Colonic mucosa (tissue), 4 donors: ENCODE measurements at places on chromosomes 11 and 22. TPM values are rescaled to one million over a fixed set of nuclear protein-coding genes. Genes with fewer than 3 reads are reported as not detected.

TMEM151A gene
- 0.37 TPM for total RNA-seq

DNA sequence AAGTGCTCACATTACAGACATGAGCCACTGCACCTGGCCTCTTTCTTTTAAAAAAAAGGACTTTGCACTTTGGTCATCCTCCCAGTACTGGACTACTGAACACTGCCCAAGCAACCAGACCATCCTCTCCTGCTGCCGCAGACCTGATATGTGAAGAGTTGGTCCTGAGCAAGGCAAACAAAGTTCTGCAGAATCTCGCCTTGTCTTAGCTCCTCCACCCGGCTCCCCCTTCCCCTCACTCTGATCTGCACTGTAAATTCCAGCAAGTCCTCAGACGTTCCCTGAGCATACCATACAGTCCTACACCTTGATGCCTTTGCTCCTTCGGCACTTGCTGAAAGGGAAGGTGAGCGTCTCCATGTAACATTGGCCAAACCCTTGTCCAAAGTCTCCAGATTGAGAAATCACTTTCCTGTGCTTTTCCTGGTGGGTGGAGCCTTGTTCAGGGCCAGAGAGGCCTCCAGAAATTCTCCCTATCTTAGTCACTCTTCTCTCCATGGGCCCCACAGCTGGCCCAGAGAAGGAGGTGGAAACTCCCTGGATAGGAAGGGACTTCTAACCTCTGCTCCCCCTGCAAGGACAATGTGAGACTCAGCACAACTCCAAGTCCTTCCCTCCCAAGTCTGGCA is 47.0 kb upstream of the TIMP3 start:
- H3K27ac ChIP-seq: no peak overlapping the region
- H3K4me1 ChIP-seq: no peaks in the 10 kb centered on the region

RHOD gene
- 8.5 TPM for total RNA-seq

KCNJ4 gene
- not detected for total RNA-seq

MAPK11 gene
- 1.3 TPM for total RNA-seq

RTN4R gene
- total RNA-seq: 8.5 TPM

DNA sequence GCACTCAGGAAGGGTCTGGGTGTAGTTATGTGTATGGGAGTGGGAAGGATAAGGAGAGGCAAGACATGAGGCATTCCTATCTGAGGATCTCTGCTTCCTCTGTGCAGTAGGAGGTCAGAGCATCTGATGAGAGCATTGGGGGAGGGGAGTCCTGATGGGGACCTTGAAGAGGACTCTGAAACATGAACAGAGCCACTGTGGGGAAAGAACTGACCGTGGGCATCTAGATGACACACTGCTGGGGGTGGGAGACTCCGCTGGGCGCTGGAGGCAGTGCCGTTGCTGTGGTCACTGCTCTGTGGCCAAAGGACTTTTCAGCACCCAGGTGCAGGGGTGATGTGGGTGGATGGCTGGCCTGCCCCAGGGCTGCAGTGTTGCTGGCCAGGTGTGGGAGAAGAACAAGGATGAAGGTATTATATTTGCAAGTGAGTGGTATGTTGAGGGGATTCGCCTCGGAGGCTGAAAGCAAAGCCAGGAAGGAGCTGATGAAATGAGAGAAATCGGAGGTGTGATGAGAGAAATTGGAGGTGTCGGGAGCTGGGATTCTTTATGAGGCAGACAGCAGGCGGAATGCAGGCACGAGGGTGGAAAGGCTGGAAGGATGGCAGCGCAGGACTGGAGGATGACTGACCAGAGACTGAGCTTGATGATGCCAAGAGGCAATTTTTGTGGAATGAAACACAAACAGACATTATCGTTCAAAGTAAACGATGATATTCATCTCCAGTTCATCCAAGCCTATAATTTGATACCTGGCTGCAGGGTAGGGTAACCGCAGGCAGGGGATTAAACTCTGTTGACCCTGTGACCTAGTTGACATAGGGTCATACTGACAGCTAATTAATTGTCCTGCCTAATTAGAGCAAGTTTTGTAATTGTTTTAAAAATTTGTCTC is 19.4 kb upstream of the TMPRSS4 start:
- H3K27ac ChIP-seq: no peak overlapping the region
- H3K27me3 ChIP-seq: no peaks in the 10 kb centered on the region
- H3K4me3 ChIP-seq: no peak overlapping the region
- no peak for DNase-seq

DNA sequence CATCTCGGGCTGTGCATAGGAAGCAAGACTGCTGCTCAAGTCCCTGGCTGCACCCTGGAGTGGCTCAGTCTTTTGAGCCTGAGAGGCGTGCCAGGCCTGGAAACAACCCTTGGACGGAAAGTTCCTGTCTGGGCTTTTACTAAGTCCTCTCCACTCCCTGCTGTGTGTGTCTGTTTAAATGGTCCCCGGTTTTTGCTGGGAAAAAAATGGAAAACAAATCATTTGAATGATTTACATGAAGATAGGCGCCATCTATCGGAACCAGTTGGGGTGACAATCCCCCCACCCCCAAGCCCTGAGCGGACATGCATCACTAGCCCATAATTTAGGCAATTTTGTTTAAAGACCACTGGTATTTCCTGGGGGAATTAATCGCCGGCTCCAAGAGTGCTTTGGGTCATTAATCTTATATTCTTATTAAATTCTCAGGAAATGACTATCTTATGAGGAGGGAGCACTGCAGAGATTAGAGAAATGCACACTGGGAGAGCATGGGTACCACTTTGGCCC is 2.7 kb upstream of the GAB2 start:
- H3K27me3 ChIP-seq: no peaks in the 10 kb centered on the region
- peak overlapping the region; percentile 28 for H3K27ac ChIP-seq
- DNase-seq: peak; percentile 77
- H3K36me3 ChIP-seq: no peaks in the 10 kb centered on the region
- no peak overlapping the region for H3K4me3 ChIP-seq
- no peaks in the 10 kb centered on the region for H3K4me1 ChIP-seq

SMTNL1 gene
- total RNA-seq: not detected

DNA sequence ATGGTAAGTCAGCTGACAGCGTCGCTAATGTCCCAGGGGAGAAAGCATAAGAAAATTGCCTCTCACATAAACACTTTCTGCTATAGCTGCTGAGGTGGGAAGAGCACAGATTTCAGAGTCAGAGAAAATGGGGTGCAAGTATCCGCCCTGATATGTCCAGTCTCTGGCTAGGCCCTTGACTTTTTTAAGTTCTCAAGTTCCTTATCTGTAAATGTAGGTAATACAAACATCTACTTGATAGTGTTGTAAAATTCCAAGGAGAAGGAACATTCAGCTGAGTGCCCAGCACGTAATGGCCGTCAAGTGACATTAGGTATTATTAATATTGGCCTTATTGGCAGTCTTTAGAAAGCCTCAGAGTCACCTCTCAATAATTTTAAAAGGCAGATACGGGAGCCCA is 143.6 kb downstream of the NTM start:
- H3K36me3 ChIP-seq: no peaks in the 10 kb centered on the region
- no peaks in the 10 kb centered on the region for H3K27me3 ChIP-seq
- no peak overlapping the region for H3K4me3 ChIP-seq

DNA sequence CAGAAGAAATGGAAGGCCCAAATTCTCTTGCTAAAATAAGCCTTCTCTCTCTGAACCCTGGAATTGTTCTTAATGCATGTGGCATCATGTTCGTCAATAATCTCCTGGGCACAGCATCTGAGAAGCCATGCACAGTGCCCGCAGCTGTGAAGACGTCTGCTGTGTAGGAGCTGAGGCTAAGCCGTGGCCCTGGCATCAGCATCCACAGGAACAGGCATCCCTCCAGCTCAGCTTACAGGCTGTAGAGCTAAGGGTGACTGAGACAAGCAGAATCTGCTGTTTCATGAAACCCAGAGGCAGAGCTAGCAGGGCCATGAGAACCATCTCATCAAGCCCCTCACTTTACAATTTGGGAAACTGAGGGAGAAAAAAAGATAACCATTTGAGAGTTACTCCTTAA is 60.6 kb downstream of the SEZ6L start:
- no peaks in the 10 kb centered on the region for H3K36me3 ChIP-seq
- H3K4me1 ChIP-seq: no peaks in the 10 kb centered on the region
- no peak for DNase-seq
- H3K4me3 ChIP-seq: no peak overlapping the region
- H3K27ac ChIP-seq: no peak overlapping the region

- no peaks in the 10 kb centered on the region for H3K4me1 ChIP-seq
- no peaks in the 10 kb centered on the region for H3K27me3 ChIP-seq
- H3K36me3 ChIP-seq: no peaks in the 10 kb centered on the region
- H3K27ac ChIP-seq: no peak overlapping the region
- H3K4me3 ChIP-seq: no peak overlapping the region
Measured at GRCh38 chr11:106409222-106409621, 331.8 kb downstream of the AASDHPPT start.

DNA sequence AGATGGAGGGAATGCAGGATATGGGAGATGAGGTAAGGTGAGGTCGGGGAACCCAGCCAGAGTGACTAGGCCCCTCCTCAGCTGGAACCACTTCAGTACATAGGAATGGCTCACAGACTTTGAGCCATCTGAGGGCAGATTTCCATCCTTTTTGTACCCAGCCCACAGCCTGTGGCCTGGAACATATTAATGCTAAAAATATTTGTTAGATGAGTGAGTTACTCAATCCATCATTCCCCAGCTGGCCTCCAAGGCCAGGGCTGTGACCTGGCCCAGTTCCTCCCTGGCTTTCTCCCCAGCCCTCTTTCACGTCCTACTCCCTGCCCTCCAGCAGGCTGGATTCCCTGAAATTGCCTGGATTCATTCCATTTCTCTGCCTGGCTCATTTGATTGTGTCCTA is 57.2 kb upstream of the PRDM11 start:
- no peaks in the 10 kb centered on the region for H3K36me3 ChIP-seq
- H3K27ac ChIP-seq: peak overlapping the region; percentile 16
- no peaks in the 10 kb centered on the region for H3K27me3 ChIP-seq
- peak; percentile 52 for DNase-seq
- H3K4me3 ChIP-seq: no peak overlapping the region

DNA sequence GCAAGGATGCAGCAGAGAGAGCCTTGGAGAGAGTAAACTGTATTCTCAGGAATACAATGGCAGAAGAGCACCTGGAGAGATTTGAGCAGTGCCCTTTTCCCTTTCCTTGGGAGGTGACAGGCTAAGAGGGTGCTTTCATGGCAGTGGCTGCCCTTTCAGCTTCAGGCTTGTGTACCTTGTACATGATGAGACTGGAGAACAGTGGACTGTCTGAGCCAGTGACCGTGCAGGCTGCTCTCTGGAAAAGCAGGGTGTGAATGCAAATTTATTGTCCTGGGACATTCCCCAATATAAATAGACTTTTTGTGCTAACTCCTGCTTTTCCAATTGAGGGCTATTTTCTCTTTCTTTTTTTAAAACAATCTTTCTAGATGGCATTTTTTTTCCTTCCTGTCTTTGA is 99.3 kb downstream of the TRIM44 start:
- no peak overlapping the region for H3K27ac ChIP-seq
- H3K4me3 ChIP-seq: no peak overlapping the region
- H3K4me1 ChIP-seq: no peaks in the 10 kb centered on the region
- DNase-seq: no peak
- no peaks in the 10 kb centered on the region for H3K27me3 ChIP-seq
- no peaks in the 10 kb centered on the region for H3K36me3 ChIP-seq

GRCh38 chr11:69439651-69440464 is 41.6 kb upstream of the LINC01488 start:
- H3K4me3 ChIP-seq: no peak overlapping the region
- H3K27ac ChIP-seq: no peak overlapping the region
- H3K27me3 ChIP-seq: no peaks in the 10 kb centered on the region
- no peaks in the 10 kb centered on the region for H3K36me3 ChIP-seq

ANO9 gene
- total RNA-seq: 129 TPM

TSPAN18 gene
- 3.4 TPM for total RNA-seq

PRR33 gene
- not detected for total RNA-seq

OR51B2 gene
- not detected for total RNA-seq

DNA sequence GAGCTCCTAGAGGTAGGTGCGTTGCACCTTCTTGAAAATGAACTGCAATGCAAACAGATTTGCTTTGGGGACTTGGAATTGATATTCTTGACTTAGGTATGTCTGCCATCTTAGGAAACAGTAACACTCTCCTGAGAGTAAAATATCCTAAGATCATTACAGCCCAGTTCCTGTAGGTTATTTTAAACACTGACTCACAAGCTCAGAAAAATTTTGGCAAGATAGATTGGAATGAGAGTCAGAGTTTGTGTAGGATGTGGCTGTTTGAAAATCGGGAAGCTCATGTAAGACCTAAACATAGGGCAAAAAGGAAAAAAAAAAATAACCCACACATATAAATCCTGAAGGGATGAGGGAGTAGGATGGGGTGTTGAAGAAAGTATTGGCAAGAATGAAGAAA is 377.0 kb upstream of the LRRC4C start:
- no peak for DNase-seq
- no peak overlapping the region for H3K27ac ChIP-seq
- H3K4me1 ChIP-seq: no peaks in the 10 kb centered on the region
- no peak overlapping the region for H3K4me3 ChIP-seq
- H3K27me3 ChIP-seq: no peaks in the 10 kb centered on the region

CYP2D6 gene
- 2.9 TPM for total RNA-seq

MCHR1 gene
- not detected for total RNA-seq

DNA sequence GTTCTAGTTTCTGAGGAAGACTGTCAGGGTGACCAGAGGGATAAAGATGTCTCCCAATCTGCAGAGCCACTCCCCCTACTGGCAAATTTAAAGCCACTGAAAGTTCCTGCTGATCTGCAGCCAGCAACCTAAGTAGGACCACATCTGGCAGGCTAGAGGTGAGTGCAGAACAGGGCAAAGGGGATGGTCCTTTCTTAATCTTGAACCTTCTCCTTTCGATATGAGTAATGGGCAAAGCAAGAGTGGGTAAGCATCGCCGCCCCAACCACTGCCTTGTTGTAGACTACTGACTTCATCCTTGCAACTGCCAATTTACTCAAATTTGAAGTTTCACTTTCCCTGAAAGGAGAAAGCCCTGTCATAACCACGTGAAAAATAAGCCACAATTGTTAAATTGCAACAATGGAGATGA is 30.7 kb downstream of the SCUBE2 start:
- no peak overlapping the region for H3K4me3 ChIP-seq
- DNase-seq: no peak
- no peaks in the 10 kb centered on the region for H3K27me3 ChIP-seq
- H3K27ac ChIP-seq: no peak overlapping the region

DNA sequence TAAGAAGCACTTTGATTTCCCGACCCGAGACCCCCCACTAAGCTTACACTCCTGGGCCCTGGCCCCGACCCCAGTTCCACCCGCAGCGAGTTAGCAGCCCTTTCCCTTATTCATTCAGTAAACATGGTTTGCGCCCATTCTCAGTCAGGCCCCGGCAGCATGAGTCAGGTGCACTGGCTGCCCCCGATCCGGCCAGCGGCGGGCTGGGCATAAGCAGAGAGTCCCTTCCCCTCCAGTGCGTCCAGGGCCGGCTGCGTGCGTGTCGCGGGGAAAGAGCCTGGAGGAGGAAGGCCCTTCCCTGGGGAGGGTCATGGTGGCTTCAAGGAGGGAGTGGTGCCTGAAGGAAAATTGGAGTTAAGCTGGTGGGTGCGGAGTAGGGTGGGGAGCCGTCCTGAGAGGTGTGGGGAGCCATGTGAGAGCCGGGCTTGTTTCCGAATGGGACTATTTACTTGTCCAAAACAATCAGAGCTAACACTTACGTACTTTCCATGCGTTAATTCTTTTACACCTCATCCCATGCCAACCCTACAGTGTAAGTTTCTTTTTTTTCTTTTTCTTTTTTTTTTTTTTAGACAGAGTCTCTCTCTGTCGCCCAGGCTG is 657 bp downstream of the IGHMBP2 start:
- peak overlapping the region; percentile 55 for H3K27ac ChIP-seq
- peak overlapping the region; percentile 78 for H3K4me3 ChIP-seq
- H3K36me3 ChIP-seq: no peaks in the 10 kb centered on the region
- no peaks in the 10 kb centered on the region for H3K27me3 ChIP-seq
- DNase-seq: peak; percentile 52
